Effector memory CD8-positive, alpha-beta T cell (primary cell): ENCODE measurements at places on chromosomes 7 and 10.

DNA sequence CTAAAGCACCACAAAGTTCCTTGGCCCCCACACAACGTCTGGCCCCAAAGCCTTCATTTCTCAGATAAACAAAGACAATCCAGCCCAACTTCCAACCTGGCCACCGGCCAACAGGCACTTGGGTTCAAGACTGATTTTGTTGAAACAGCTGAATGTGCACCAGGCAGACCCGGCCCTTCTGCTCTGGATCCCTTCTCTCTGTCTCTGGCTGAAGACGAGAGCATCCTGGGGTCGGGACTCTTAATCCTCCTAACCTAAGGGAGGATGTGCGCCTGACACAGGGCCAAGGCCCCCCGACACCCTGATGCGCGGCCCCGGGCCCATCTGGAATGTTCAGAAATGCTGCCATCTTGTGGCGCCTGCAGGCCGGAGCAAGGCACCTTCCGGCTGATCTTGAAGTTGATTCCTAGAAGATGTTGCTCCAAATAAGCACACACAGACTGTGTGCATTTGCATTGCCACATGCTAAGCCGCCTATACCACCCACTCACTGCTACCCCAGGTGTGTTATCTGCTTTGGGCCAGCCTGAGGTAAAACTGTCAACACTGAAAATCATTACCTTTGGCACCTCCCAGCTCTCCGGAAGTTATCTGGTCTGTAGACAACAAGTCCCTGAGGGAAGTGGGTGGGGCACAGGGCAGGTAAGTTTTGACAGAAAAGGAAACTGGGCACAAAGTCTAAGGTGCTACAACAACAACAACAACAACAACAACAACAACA is 98.4 kb upstream of the HABP2 start:
- DNase-seq = no peak

- no peak for DNase-seq
Observed at GRCh38 chr7:77727936-77728701, 31.9 kb downstream of the RSBN1L start.

DNA sequence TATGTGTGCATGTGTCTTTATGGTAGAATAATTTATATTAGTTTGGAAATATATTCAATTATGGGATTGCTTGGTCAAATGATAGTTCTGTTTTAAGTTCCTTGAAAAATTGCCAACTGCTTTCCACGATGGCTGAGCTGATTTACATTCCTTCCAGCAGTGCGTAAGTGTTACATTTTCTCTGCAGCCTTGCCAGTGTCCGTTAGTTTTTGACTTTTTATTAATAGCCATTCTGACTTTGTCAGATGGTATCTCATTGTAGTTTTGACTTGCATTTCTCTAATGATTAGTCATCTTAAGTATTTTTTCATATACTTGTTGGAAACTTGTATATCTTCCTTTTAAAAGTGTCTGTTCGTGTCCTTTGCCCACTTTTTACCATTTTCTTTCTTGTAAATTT is 434.2 kb upstream of the POT1 start:
- no peak for DNase-seq

GRCh38 chr7:141409801-141410329 is 141.3 kb upstream of the AGK start:
- no peak for DNase-seq
